ENCODE measurements at places on chromosomes 1 and 21.
A peak's percentile ranks its signal among the peaks of the same experiment; 100 is the strongest.

GRCh38 chr1:182629499-182630096 lies 25.4 kb upstream of the RGS16 start:
- no peak for DNase-seq

DNA sequence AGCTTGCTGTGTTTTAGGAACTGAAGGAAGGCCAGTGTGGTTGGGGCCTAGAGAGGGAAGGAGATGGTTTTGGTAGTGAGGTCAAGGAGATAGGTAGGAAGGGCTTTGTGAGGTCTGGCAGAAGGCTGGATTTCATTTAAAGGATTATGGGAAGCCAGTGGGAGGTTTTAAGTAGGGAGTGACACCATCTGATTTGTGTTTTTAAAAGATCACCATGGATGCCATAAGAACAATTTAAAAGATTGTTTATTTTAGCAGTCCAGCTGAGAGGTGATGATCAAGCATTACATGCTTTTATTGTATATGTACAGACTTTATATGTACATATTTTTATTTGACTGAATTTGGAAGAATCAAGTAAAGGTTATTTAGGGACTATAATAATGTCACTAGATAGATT lies 26.4 kb downstream of the RGL1 start:
- DNase-seq: no peak

GRCh38 chr1:55311057-55311641 lies 96.0 kb upstream of the USP24 start:
- no peak for DNase-seq

- DNase-seq: peak; percentile 41
These were observed 81.2 kb downstream of the SIPA1L2 start for GRCh38 chr1:232548691-232549090.

DNA sequence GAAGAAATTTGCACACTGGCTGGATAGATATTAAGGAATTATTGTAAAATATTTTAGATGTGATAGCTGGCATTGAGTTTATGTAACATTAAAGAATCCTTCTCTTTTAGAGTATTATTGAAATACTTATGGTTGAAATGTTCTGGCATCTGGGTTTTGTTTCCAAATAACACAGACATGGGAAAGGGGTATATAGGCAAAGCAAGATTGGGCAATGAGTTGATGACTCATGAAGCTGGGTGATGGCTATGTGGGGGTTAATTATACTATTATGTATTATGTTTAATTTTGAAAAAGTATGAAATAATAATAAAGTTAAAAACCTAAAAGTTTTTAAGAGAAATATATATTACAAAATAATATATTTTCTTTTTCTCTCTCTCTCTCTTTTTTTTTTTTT lies 12.5 kb upstream of the PTPN14 start:
- no peak for DNase-seq

- DNase-seq: no peak
These were observed 361.1 kb downstream of the TGFB2 start for GRCh38 chr1:218705911-218706893.

DNA sequence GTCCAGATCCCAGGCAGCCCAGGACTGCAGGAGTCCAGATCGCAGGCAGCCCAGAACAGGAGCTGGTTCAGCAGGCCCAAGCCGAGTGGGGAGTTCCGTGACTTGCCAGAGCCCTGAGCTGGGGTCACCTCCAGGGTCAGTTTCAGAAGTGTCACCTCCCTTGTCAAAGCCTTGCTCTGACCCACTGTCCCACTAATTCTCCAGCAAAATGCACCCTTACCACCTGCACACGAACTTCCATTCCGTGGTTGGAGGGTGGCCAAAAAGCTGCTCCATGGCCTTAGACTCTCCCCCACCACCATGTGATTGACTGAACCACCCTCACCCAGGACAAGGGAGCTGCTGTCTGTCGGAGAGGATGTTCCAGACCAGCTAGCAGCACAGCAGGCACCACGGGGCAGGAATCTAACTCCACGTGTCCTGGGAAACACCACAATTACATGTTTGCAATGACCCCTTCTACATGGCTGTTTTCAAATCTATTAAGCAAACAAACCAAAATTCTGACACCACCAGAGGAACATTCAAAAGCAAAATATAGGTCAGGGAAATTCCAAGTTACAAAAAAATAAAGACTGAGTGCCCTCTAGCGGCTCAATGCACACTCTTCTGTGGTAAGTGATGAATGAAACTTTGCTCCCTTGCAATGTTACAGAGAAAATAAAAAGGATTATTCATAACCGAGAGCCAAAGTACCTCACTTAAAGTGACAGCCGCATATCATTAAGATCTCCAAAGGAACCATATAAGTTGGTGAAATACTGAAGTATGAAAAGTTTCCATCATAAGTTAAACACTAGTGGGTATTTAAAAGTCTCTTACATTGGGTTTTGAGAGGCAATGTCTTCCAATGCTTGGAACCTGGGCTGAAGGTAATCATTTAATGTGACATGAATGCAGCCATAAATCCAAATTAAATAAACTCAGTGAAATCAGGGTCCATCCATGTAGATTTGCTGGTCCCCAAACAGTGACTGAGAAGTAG lies 76.3 kb downstream of the NPHP4 start:
- DNase-seq: peak; percentile 62

- DNase-seq: no peak
These were observed 53.6 kb upstream of the ASB17 start for GRCh38 chr1:75985827-75986226.

DNA sequence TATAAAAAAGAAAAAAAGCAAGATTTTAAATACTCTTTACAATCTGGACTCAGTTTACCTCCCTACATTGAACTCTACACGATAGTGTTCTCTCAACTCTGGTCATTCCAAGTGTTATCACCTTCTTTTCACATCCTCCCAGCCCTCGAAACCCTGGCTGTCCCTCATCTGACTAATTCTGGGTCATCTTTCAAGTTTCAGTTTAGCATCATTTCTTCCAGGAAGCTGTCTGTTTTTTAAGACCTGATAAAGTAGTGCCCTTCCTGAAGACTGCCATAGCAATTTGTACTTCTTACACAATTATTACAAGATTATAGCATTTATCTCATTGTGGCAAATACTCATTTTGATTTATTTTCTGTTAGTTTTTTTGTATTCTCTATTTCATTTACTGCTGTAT lies 1.2 kb downstream of the ALG14 start:
- DNase-seq: no peak

- DNase-seq: no peak
These were observed 156.5 kb upstream of the KLHDC7A start for GRCh38 chr1:18324246-18324645.

DNA sequence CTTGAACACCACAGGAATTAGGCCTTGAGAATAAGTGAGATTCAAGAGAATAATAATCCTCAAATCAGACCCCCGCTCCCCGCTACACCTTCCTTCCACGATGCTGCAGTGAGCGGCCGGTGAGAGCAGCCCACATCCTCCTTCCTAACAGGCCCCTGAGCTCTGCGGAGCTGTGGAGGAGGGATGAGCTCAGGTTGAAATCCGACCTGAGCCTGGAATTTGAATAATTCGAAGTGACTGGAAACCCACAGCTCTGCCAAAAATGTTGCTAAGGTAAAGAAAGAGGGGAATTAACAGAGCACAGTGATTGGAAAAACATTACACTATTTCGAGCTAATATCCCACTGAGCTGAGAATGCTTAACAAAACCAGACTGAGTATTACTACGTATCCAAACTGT lies 90.0 kb downstream of the URB2 start:
- no peak for DNase-seq

DNA sequence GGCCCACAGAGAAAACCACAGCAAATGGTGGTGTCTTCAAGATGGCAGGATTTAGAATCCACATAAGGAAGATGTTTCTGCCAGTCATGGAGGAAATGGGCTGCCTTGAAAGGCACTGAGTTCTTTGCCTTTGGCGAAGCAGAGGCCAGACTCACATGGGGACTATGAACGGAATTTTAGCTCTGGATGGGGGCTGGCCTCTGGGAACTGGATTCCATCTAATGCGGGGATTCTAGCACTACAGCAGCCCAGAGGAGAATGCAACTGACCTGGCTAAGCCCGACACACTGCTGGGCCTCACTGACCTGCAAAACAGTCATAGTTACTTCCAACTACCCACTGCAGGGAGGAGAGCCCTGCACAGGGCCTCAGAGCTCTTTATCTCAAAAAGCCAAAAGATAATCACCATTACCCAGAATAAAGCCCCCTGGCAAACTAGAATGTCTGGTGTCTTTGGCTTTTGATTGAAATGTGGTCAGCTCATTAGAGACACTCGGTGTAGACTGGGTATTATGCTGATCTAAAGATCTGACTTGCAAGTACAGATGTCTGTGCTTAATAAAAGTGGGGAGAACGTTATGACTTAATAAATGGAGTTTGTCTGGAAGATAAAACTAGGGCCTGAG lies 11.6 kb downstream of the HCRTR1 start:
- no peak for DNase-seq

- DNase-seq: peak; percentile 84
These were observed 2.5 kb downstream of the MTHFR start for GRCh38 chr1:11802973-11803885.

DNA sequence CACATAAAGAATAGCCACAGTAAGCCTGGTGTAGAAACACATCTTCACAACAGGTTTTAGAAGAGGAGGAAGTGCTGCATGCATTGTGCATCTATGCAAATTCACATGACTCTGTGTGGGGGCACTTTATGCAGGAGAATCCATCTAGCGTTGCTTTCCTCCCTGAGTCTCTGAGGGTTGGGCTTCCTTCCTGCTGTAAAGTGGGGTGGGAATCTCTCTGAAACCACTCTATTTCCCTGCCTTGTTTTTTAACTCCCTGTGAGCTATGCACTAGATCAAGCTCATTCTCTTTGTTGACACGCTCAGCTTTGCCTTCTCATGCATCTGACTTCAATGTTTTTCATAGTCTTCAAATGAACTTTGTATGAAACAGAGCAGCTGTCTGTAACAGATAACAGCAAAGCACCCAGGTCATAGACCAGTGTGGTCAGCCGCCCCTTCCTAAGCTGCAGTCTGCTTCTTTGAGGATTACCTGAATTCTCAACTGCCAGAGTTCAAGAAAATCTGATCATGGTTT lies 102.7 kb upstream of the DPH5 start:
- DNase-seq: no peak

DNA sequence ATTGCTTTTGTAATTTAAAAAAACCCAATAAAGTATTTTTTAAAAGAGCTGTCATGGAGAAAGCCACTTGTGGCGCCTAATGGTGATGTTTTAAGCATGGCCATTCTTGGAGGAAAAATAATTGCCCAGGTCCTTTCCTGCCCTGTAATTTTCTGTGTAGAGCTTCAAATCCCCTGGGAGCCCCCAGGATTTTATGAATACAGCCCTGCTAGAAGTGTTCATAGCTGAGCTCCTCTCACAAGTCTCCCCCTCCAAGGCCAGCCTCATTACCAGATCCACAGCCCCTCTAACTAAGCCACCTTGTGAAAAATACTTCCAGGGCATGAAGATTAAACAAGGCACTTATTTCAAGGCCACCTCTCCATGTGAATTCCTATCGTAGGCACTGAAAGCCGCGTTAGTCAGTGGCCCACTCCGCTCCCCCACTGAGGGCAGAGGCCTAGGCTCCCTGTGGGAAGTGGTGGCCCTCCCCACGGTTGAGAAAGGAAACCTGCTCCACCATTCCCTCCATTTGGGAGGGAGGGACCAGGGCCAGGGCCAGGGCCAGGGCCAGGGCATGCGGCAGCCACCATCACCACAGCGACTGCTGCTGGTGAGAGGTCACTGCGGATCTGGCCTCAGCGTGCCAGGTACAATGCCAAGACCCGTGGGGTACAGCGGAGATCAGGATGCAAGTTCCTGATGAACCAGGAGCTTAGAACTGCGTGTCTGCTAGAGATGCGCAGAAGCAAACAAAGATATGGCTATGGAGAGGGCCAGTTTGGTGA lies 83.1 kb downstream of the KCNN3 start:
- DNase-seq: no peak

DNA sequence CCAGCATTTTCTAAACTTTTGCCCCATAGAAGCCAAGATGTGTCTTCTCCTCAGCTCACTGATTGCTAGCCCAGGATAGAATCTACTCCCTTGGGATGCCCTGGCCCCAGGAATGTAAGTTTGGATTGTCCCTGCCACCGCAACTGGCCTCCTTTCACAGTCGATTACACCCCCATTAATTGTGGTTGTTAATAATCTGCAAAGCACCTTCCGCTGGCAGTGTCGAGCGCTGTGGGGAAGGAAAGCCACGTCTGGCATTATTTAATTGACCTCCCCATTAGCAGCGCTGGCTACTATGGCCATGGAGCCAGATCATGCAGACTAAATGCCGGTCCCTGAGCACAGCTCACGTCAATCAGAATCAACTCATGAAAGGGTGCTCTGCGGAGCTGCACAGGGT lies 597.3 kb upstream of the PLXNA2 start:
- no peak for DNase-seq

DNA sequence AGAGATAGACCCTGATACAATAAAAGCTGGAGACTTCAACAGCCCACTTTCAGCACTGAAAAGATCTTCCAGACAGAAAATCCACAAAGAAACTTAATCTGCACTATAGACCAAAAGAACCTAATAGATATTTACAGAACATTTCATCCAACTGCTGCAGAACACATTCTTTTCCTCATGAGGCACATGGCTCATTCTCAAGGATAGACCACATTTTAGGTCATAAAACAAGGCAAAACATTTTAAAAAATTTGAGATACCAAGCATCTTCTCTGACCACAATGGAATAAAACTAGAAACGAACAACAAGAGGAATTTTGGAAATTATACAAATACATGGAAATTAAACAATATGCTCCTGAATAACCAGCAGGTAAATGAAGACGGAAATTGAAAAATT lies 15.0 kb upstream of the IL20 start:
- no peak for DNase-seq

DNA sequence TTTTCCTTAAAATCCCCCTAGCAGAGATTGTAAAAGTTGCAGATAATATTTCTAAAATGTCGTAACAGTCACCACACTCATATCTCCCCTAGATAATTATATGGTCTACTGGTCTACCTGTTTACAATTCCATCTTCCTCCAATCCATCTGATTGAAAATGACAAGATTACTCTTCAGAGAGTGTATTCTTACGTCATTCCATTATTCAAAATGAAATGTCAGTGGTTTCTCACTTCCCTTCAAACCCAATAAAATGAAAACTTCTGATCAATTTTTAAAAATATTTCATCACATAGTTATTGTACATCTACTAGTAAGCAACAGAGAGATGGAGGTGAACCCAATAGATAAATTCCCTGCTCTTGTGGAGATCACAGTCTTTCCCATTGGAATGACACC lies 202.2 kb upstream of the C8B start:
- no peak for DNase-seq
